ENCODE measurements at places on chromosomes 5 and 9.

GRCh38 chr9:105672711-105673234 is 10.5 kb downstream of the TAL2 start:
- no peak for DNase-seq

DNA sequence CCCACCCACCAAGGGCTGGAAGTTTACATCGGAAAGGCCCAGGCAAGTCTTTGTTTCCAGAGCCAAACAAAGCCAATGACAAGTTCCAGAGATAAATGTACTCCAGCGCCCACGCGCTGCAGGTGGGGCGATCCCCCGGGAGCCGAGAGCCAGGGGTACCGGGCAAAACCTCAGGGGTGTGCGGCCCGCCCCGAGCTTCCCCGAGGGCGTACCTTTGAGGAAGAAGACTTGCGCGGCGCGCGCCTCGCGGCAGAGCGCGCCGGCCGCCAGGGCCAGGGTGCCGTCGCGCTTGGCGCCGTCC is 671 bp downstream of the DUSP1 start:
- no peak for DNase-seq

GRCh38 chr5:59348189-59348588 is 545.3 kb downstream of the PDE4D start:
- no peak for DNase-seq

DNA sequence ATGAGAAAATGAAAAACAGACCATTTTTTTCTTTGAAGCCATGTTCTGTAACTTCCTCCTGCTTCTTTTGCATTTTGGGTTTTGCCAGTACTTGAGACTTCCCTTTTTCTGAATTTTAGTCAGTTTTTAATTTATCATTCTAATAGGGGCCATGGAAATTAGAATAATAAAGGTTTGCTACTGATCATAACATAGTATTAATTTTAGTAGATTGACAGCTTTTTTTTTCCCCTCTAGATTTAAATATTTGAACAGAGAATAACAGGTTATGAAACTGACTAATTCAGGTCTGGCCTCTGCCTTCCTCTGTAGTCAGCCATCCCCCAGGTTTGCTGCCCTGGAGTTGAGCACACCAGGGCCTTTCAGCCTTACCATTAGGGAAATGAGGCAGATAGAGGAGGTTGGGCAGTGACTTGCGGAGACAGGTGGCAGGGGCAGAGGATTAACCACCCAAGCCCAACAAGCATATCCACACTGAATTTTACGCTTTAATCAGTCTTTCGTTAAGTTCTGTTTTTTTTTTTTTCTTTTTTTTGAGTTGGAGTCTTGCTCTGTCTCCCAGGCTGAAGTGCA is 80.1 kb upstream of the TNFAIP8 start:
- peak; percentile 68 for DNase-seq

GRCh38 chr5:132094393-132095076 is 20.9 kb downstream of the CSF2 start:
- peak; percentile 37 for DNase-seq

DNA sequence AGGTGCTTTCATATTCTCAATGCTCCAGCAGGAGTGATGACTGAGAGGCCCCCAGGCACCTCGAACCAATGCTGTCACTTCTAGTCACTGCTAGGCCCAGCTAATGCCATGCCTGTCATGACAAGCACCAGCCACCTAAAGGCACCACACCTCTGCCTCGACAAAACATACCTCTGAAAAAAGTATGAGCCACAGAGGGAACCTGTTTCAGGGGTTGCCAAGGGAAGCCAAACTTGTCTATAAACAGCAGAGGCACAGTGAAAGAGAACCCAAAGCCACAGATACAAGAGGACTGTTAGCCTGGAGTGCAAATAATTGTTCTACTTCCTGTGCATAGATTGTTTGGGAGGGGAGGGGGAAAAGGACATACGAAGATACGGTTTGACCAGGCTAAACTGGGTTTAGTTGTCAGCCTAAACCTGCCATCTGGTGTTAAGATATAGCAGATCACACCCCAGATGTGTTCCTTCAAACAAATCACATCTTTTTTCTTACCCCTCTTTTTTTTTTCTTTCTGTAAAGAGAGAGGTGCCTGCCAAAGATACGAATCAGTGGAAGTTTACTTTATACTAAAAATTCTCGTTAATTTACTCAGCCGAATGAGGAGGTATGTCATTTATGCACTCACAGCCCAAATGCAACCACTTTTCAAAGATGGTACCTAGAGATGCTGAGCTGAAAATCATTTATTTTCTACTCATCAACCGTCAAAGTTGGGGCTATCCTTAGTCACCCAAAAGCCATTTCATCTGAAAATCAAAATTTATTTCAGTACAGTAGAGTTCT is 45.7 kb downstream of the BNC2 start:
- DNase-seq, result no peak
